ENCODE measurements at places on chromosomes 7 and 10.
A peak's percentile ranks its signal among the peaks of the same experiment; 100 is the strongest.

DNA sequence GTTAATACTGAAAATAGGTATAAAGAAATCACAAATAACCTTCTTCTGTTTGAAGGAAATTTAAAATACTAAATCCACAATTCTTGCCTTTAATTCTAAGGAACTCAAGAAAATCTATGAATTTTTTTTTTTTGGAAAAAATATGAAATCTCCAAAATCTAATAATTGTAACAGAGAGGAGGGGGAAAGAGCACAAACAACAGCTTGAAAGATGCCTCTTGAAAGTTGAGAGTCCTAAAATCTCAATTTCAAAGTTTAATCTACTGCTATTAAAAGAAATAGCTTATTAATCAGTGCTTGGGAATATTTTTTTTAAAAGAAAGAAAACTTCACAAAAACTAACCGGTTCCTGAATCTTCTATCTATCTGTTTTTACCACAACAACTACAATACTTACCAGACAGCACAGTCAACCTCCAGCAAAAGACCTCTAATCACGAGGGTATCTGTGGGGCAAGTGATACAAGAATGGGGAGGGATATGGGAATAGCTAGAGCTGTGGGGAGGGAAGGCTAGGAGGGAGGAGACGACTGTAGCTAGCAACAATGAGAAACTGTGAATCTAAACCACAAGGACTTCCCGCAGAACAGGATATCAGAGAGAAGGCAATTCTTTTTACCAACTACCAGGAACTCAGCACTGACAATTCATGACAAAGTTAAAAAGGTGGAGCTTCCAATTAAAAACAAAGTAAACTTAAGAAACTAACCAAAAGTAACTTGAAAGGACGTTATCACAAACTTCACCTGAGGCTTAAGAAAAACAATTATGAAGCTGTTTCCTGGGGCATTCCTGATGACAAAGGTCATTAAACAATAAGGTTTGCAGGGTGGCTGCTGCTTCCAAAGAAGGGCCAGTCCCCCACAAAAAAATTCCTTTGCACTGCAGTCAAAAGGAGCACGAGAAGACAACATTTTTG is at the start of gene USP54:
Gene USP54, minus strand, starts transcription at position 462 of the 919 bp plus-strand sequence. CDS start 15,684 bp downstream, outside the sequence.
- DNase-seq, result no peak

- DNase-seq, result no peak
Observed at GRCh38 chr10:35351021-35351420, 14.7 kb downstream of the CCNY start.

DNA sequence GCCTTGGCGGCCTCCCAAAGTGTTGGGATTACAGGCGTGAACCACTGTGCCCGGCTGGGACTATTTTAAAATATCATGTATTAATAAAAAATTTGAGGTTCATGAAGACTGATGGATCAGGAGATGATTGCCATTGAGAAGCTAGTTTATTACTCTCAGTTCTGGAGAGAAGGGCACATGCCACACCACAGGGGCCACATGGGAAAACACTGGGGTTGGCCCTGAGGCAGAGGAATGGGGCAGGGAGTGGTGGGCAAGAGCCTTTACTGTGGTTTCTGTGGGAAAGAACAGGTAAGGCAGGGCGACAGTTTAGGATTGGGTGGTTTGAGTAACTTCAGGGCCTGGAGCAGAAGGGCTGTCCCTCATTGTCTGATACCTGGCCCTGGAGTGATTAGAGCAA is 6.8 kb upstream of the TBRG4 start:
- DNase-seq, result no peak

- no peak for DNase-seq
Observed at GRCh38 chr10:24374134-24374915, 165.4 kb downstream of the KIAA1217 start.

DNA sequence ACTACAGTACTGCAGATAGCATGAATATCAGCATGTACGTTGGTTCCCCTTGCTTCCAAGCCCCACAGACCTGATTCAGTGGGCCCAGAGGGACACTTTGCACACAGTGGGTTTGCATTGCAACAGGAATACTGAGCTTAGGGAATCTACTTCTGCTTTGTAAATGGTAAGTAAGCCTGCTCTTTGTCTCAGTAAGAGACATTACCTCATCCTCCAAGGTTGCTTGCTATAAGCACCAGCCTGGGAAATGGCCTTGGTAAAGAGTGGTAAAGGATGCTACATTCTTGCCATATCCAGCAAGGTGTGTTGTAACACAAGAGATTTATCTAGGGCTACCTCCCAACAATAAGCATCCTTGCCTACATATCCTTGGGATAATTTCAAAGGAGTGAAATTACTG is 730.5 kb downstream of the INHBA start:
- no peak for DNase-seq

DNA sequence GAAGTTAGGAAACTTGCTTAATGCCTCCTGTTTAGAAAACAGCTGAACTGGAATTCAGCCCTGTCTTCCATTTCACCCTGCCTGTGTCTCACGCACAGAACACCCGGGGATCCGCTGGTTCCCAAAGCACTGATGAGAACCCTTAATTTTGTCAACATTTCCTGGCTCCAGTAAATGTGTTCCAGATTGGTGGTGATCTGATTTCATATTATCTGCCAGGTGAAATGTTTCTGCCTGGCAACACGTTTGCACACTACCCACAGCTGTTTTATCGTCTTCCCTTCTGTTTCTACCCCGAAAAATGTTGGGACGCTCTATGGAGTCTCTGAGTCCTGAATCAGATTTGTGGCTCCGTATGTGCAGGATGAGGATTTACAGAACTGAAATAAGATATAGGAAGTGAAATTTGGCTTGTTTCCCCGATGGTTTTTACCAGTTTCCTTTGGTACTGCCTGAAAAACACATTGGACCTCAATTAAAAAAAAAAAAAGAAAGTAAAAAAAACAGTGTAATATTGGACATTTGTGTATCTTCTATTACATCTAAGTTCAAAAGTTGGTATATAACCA is 29.0 kb downstream of the MRC1 start:
- no peak for DNase-seq

DNA sequence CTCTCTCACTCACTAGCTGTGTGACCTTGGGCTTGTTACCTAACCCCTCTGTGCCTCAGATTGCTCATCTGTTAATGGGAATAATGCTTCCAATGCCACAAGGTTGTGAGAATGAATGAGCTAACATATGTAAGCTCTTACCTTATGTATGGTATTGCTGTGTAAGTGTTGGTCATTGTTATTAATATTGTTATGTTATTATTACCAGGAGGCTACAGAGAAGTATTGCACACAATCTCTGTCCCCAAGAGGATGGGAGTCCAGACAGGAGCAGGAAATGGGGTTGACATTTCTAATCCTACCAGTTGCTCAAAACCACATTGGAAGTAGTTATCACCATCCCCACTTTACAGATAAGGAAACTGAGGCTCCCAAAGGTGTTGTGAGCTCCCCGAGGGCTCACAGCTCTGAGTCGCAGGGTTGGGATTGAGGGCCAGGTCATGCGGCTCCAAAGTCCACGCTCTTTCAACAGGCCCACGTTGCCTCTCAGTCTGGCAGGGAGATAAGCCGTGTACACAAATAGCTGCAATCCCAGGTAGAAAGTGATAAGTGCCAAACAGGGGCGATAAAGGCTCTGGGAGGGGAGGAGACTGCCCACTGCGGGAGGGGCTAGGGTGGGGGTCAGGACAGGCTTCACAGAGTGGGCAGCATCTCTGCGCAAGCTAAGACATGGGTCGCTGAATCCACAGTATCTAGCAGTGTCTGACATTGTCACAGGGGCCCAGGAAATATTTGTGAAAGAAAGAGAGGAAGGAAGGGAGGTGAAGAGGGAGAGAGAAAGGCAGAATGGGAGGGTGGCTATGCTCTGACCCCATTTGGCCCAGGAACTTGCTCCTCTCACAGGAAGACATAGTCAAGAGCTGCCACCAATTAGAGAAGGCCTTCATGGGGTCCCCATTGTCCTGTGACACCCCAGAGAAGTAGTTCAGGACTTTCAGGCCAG is 9.6 kb upstream of the ZMIZ1 start:
- no peak for DNase-seq

DNA sequence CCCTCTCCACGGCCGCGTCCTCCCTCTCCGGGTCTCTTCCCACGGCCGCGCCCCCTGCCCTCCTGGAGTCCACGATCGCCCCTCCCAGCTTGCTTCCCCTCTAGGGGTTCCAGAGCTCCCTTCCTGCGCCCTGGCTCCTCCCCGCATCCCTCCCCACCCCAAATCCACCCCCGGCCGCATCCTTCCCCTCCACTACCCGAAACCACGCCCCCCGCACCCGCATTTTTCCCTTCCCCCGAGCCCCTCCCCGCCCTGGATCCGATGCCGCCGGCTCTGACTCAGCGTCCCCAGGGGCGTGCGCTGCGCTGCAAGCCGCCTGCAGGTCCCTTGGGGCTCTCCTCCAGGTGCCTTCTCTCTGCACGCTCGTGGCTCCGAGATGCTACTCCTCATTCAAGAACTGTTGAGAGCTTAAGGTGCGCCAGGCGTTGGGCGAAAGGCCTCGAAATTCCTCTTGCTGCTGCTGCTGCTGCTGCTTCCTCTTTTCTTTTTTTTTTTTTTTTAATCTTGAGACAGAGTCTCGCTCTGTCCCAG is 372 bp upstream of the TMEM130 start:
- peak; percentile 63 for DNase-seq

- no peak for DNase-seq
Observed at GRCh38 chr10:51860257-51860656, 160.9 kb upstream of the CSTF2T start.

GRCh38 chr7:114976666-114977065 is 54.8 kb downstream of the MDFIC start:
- no peak for DNase-seq

GRCh38 chr10:62707810-62708209 is 96.7 kb upstream of the ADO start:
- DNase-seq, result no peak

- no peak for DNase-seq
Observed at GRCh38 chr10:60298408-60299389, 91.0 kb downstream of the ANK3 start.

DNA sequence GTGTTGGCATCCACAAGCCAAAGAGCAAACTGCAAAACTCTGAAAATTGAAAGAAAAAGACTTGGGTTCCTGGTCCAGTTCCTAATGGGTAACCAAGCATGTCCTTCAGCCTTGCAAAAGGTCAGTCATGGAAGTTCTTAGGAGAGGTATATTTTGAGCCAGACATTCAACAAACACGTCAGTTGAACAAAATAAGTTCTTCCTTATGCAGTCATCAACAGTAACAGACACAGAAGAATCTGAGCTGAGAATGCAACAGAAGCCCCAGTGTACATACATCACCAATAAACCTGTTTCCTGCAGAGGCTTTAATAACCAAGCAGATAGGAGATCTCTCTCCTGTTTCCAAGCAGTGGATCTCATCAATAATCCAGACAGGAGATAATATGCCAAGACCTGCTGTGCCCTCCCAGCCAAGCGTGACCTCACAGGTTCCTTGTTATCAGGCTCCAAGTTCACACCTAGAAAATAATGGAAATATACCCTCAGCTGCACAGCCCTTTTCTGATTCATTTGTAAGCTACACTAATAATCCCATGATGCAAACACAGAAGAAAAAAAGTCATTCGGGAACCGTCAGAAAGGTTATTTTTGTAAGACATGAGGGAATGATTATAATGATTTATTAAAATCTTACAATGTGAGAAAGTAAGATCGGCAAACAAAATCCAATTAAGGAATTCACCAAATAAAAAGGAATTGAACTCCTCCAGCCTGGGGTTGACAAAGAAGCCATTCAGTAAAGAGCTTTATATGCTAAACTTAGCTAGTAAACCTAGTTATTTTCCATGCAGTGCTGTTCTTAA is 90.7 kb downstream of the DGKI start:
- DNase-seq, result no peak

DNA sequence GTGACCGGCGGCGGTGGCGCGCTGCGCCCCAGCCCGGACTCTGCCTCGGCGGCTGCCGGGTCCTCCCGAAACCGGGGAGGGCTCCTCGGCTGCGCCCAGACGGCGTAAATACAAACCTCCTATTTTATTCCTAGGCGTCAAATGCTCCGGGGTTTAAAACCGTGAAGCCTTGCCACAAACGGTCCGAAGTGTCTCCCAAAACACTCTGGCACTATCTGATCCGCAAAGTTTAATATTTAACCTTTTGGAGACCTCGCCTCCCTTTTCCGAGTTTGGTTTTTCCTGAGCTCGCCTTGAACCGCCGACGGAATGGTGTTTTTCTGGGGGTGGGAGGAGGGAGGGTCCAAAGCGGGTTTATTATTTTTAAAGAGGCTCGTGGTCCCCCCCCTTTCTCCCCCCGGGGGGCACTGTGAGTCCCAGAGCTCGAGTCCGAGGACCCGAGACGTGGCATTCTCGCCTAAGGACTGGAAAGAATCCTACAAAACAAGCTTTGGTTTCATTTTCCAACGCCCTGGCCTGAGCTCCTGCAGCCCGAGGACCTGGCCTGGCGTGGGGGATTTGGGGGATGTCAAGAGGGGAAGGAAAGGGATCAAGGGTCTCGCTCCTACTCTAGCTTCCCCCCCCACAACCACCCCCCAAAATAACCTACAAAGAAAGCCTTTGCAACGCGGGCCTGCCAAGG is 1.8 kb downstream of the TNRC18 start:
- no peak for DNase-seq

GRCh38 chr10:93147281-93147680 is 73.6 kb downstream of the CYP26A1 start:
- DNase-seq, result no peak

DNA sequence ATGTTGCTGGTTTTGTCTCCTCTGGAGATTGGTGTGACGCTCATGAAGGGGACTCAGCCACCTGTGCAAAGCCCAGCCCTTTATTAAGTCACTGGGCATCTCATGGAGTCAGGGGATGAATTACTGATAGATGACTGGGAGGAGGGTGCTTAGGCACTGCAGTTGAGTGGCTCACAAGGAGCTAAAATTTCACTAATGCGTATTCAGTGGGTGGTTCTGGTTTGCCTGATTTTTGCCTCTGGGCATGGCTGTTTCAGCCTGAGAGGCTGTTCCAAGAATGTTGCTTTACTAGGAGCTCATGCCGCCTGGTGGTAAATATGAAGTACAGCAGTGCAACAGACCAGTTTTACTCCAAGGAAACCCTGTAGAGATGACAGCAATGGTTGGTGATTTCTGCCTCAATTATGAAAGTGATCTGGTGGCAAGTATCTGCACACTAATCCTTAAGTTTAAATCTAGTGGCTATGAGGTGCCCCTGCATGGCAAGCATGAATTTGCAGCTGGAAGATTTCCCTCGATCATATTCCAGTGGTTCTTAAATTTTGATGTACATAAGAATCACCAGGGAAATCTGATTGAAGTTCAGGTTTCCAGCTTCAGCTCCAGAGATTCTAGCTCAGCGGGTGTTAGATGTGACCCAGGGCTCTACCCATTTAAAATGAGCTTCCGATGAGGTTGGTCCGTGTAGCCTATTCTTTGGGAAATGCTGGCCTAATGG is 19.9 kb downstream of the ACTA2 start:
- DNase-seq, result peak; percentile 61

GRCh38 chr10:71603754-71604153 is 115.8 kb downstream of the C10orf105 start:
- DNase-seq, result no peak

- no peak for DNase-seq
Observed at GRCh38 chr7:138075350-138075749, 909 bp upstream of the AKR1D1 start.

- no peak for DNase-seq
Observed at GRCh38 chr7:27727058-27727457, 12.9 kb upstream of the TAX1BP1 start.

- no peak for DNase-seq
Observed at GRCh38 chr7:22121702-22122474, 176.2 kb upstream of the CDCA7L start.

GRCh38 chr10:114026189-114027040 is 17.3 kb upstream of the ADRB1 start:
- no peak for DNase-seq
